ENCODE measurements at places on chromosomes 12 and 14.

GRCh38 chr12:92657770-92658169 is 45.0 kb upstream of the PLEKHG7 start:
- no peak for DNase-seq

GRCh38 chr12:78118036-78118435 is 287.3 kb downstream of the NAV3 start:
- no peak for DNase-seq

DNA sequence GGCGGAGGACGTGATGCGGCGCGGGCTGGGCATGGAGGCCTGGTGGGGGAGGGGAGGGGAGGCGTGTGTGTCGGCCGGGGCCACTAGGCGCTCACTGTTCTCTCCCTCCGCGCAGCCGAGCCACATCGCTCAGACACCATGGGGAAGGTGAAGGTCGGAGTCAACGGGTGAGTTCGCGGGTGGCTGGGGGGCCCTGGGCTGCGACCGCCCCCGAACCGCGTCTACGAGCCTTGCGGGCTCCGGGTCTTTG is 303 bp downstream of the GAPDH start:
- DNase-seq: peak; percentile 66

DNA sequence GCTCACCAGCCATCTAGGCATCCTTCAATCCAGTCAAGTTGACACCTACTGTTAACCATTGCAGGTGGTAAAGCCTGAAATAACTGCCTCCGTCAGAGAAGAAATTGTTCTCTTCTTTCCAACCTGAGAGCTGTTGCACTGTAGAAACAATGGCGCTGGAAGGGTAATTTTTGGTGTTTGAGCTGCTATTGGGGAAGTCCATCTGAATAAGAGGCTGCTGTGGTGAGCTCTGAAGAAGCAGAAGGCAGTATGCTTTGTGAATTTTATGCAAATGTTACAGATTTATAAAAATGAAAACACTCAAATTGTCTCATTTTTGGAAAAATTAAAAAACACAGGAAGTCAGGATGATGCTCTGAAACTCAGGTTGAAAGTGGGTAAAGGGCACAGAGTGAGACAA is 60.2 kb downstream of the SNAPC1 start:
- DNase-seq: no peak

GRCh38 chr12:45986641-45987339 is 3.6 kb downstream of the SCAF11 start:
- DNase-seq: no peak

DNA sequence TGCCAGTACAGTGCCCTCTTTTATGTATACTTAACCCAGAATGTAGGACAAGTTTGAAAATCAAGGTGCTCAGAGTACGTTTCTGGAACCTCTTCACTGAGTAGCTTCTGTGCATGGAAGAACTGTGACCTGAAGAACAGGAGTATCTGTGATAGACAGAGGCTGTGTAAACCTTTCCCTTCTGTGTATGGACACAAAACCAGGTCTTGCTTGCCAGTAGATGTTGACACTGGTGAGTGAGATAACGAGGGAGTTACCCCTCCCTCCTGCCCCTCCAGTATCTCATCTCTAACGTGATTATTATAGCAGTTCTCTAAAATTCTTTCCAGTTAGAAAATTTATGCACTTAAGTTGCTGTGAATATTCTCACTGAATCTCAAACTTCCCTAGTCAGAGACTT is 170.8 kb downstream of the RPL10L start:
- no peak for DNase-seq

DNA sequence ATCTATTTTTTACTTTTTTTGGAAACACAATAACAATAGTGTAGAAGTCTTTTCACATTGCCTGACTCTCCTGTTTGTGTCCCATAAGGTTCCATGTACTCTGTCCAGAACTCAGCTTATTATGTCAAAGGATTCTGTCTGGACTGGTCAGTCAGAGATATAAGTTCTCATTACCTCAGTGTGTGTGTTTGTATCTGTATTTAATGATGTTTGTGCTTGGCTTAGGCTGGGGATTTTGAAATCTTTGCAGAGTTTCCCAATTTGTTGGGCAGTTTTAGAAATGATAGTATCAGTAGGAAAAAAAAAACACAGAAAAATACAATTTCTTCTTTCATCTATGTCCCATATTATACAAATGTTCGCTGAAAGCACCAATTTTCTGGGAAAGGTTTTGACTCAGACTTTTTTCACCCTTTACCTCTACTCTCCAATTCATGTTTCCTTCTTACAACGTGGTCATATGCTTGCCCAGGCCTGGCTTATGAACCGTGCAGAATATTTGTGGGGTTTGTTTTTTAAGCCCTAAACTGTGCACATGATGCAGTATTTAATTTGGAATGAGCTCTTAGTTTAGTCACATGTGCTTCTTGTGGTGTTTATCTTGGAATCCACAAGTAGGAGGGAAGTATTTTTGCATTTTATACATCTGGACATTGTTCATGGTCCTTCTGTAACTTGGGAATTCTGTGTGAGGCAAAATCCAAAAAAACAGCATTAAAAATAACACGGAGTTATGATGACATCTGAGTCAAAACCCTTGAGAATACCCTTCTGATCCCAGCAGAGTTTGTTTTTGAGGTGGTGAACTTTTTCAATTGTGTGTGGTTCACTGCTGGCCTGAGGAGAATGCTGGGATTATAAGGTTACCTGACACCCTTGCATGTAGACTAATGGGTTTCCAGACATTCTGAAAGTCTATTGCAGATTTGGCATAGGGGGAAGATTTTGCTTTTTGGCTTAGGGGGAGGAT is 121.2 kb downstream of the RAD51B start:
- no peak for DNase-seq

- DNase-seq: no peak
Observed at GRCh38 chr12:52403561-52403960, 2.6 kb downstream of the KRT82 start.

DNA sequence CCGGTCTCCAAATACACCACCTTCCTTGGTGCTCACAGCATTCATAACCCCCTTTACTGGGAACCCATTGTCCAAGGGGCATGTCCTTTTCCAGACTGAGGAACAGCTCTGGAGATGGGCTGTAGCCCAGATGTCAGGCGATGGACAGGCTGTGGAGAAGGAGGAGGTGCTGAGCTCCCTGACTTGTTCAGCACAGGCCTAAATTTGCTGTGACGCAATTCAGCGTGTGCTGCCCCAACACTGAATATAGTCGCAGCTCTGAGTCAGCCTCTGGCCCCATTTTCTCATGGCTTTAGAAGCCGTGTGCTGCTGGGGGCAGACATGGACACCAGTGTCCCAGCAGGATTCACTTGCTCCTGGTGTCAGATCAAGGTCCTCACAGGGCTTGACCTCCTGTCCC is 269.1 kb downstream of the EMP1 start:
- DNase-seq: no peak

DNA sequence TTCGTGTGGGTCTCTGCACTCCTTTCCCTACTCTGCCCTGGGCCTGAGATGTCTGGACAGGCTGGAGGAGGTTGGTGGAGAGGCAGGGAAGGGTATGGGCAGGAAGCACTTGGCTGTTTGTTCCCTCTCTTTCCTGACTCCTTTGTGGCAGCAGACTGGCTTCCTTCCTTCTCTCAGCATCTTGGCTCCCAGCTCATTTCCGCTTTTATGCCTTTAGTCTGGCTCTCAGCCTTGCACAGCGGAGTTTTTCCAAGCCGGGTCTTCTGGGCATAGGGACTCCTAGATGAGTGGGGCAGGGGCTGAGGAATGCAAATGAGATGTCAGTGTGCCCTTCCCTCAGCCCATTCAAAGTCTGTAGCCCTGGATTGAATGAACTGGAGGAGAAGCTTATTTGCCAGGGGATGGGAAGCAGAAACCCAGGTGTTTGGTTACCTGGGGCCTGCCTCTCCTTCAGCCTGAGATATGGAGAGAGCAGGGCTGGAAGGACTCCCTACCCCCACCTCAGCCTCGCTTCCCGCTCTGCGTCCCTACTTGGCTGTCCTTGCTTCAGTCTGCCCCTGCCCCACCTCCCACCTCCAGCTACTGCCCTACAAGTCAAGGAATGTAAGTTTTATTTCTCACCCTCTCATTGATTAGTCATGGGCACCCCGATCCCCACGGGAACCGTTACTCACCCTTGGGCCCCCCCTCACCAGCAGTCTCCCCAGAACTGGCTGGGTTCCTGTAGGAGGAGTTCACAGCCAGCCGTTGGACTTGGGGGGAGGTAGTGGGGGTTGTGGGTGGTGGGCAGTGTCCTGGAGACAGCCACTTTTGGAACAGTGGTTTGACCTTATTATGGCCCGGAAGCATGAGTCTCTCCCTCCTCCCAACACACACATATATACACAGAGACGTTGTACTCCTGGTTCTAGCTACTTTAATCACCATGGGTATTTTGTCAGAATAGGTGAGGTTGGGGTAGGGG is 9.3 kb upstream of the ITGA5 start:
- DNase-seq: no peak

- DNase-seq: no peak
Observed at GRCh38 chr14:20675669-20676068, 8.7 kb upstream of the RNASE4 start.

DNA sequence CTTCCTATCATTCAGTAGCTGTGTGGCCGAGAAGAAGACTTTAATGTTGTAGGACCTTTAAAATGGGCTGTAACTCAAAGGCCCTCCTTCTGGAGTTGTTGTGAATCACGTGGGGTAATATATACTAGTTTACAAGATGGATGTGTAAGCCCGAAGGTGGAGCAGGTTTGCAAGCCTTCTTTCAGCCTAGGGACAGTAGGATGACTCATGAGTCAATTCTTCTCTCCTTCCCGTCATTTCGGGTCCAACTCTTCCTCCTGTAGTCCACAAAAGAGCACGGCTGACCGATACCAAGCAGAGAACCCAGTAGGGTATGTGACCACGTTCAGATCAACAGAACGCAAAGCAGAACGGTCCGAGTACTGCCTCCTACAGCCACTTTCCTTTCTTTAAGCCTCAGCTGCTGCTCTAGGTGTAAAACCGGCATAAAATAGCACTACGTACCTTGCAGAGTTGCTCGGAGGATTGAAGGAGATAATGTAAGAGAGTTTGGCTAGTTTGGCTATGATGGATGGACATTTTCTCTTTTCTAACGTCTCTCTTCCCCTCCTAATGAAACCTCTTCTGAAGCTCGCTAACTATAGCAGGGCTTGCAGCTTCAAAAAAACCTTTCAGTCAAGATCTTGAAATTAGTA is 1.3 kb upstream of the RASSF3 start:
- no peak for DNase-seq

- DNase-seq: no peak
Observed at GRCh38 chr14:46322730-46323403, 328.7 kb downstream of the RPL10L start.

- DNase-seq: no peak
Observed at GRCh38 chr14:93991212-93991611, 5.9 kb upstream of the CCDC197 start.

- DNase-seq: no peak
Observed at GRCh38 chr12:117724543-117724942, 244.2 kb downstream of the KSR2 start.

GRCh38 chr14:35998303-35998702 is 172.2 kb downstream of the BRMS1L start:
- no peak for DNase-seq

- DNase-seq: no peak
Observed at GRCh38 chr14:97366400-97366799, 569.2 kb downstream of the VRK1 start.

GRCh38 chr12:27614866-27615265 is 81.4 kb upstream of the REP15 start:
- DNase-seq: no peak

- DNase-seq: no peak
Observed at GRCh38 chr14:99674776-99675381, 9.2 kb upstream of the CYP46A1 start.

GRCh38 chr14:99038431-99038820 is 233.6 kb downstream of the BCL11B start:
- no peak for DNase-seq

DNA sequence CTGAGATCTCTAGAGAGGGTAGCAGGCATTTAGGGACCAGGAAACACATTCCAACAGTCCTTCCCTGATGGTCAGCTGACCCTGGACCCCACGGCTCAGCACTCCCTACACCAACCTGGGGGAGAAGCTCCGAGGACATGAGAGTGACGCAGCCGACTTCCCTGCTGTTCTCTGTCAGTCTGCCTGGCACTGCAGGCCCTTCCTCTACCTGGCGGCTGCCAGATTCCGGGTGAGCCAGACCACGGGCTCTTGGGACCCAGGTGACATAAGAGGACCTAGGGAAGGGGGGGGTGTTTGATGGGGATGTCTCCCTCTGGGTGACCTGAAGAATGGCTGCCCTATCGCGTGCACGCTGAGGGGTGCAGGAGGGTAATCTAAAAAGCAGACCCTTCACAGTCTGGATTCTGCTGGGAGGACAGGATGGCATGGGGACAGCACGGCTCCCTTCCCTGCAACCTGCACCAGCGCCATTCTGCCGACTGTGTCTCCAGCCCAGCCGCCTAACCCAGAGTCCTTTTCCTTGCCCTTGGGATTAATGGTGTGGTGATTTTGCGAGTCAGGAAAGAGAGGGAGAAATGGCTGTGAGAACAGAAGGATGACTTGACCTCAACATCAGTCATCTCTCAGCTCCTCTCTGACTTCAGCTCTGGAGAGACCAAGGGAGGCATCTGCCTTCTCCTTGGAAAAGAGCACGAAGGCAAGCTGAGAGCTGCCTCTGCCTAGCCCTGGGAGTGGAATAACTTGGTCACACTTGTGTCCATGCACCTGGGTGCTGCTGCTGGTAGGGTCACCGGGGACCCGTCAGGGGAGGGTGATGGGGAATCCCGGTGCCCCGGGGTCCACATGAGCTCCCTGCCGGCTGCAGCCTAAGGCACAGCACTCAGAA is 158.5 kb downstream of the CALM1 start:
- no peak for DNase-seq

- DNase-seq: no peak
Observed at GRCh38 chr12:86914721-86915120, 658.5 kb upstream of the MGAT4C start.

GRCh38 chr12:132754160-132754932 is 7.3 kb downstream of the ANKLE2 start:
- no peak for DNase-seq

- DNase-seq: no peak
Observed at GRCh38 chr12:64240781-64241180, 18.7 kb upstream of the KICS2 start.

DNA sequence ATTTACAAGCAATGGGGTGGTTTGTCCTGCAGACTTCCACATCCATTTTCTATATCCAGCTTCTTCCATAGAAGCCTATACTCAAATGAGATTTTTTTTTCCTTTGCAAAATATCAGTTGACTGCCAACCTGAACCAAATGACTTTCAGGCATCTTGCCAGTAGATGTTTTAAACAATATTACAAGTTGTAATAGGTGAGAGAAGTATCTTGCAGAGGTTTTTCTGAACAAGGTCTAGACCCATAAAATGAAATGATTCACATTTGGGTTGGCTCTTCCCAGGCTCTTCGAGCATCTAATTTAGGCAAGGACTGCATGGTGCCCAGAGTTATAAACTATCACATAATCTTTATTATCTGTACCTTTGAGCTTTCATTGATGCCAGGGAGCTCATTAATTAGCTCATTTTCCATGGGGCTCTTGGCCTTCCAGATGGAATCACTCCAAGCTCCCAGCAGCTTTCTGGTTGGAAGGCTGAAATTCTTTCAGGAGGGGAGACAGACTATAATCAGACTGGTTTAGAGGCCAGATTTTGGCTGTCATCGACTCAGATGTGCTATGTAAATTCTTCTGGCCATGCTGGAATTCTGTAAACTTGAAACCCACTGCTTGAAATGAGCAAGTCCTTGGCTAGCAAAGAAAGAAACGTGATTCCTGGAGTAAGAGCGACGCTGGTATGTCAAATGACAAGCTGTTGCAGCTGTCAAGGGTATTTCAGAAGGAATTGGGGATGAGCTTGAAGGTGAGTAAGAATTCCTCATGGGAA is 32.2 kb upstream of the DICER1 start:
- no peak for DNase-seq

- DNase-seq: no peak
Observed at GRCh38 chr14:44988694-44989093, 26.7 kb downstream of the TOGARAM1 start.

Measured in stimulated activated CD4-positive, alpha-beta T cell treated with anti-CD3 and anti-CD28 coated beads, Interleukin-1b, Interleukin-23, amount 100 ng/mL, for 24 hours (primary cell).